CD4-positive, alpha-beta T cell (primary cell): ENCODE measurements at places on chromosomes 6 and 20.

DNA sequence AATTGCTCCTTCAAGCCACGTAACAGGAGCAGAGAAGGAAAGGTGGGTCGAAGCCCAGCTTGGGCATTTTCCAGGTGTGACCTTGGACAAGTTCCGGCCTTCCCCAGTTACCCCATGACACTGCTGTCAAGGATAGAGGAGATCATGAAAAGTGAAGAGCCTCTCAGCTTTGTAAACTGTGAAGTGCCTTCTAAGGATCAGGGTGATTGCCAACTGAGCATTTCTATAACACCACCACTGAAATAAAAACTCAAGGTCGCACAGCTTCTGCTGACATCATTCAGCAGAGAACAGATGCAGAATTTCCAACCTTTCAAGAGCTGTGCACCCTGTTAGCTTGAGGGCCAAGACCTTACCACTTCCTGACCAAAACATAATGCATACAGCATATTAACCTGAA, 24.0 kb upstream of the ZMYND8 start:
- DNase-seq, result no peak

DNA sequence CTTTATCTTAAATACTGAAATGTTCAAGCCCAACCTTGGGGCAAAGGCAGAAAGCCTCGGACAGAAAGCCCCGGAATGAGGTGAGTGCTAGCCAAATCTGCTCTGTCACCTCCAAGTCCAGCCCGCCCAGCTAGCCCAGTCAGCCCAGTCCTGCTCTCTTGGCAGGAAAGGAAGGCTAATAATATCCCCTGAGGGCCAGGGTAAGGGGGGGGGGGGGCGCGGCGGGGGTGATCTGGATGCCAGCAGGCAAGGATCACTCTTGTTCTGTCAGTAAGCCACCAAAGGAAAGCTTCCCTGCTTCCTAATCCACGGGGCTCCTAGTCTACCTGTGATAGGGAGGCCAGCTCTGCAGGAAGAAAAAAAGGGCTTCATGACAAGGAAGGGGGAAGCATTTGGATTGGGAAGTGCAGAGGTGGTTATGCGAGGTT, 1.1 kb downstream of the NDRG3 start:
- no peak for DNase-seq

- DNase-seq, result no peak
Measured at GRCh38 chr6:76771059-76771634, 692.1 kb downstream of the HTR1B start.

DNA sequence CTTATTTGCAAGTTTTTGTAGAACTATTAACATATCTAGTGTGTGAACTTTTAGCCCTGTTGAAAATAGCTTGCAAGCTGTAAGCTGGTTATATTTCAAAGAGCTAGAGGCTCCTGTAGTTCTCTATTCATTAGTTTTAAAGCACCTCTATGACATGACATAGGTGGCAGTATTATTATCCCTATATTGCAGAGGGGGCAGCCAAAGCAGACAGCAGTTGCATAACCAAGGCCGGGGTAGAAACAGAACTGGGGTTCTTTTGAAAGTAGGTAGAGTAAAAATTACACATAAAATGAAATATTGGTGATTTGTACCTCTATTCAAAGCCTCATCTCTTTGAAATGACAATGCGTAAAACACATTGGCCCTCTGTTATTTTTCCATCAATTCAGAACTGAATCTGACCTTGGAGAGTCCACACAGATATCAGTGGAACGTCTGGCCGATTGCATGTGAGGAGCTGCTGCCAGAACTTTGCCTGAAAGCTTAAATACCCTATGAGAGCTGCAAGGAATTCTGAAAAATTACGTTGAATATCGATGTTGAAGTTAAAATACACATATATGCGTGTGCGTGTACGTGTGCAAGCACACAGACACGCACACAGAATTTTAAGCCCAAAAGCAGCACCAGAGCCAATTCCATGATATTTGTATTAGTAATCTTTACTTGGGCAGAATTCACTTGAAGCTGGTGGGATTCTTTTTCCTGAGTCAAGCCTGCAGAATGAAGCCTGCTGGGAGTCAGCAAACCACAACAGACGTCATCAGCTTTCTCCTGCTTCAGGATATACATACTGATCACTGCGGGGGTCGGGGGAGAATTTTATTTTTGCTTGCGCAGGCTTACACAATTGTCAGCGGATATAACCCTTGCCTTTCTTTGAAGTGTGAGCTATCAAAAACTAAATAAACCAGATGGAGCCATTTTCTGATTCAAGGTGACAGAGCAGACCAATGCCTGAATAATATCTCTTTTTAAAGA, 163.2 kb downstream of the PDE7B start:
- DNase-seq, result no peak

GRCh38 chr6:5665173-5665572, 341.6 kb downstream of the NRN1 start:
- peak; percentile 53 for DNase-seq

DNA sequence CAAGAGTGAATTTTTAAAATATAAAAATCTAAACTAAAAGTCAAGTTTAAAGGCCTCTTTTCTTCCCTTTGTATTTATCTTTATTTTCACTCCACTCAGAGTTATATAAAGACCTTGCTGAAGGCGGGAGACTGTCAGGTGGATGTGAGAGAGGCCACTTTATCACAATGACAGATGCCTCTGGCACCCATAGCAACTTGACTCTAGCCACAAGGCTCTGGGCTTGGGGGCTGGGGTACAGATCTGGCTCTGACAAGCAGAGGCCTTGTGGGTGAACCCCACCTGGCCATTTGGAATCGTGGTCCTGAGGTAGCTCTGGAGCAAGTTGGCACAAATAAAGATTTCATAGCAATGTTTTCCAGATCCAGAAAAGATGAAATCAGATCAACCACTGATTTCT, 417.2 kb downstream of the RFPL4B start:
- no peak for DNase-seq

DNA sequence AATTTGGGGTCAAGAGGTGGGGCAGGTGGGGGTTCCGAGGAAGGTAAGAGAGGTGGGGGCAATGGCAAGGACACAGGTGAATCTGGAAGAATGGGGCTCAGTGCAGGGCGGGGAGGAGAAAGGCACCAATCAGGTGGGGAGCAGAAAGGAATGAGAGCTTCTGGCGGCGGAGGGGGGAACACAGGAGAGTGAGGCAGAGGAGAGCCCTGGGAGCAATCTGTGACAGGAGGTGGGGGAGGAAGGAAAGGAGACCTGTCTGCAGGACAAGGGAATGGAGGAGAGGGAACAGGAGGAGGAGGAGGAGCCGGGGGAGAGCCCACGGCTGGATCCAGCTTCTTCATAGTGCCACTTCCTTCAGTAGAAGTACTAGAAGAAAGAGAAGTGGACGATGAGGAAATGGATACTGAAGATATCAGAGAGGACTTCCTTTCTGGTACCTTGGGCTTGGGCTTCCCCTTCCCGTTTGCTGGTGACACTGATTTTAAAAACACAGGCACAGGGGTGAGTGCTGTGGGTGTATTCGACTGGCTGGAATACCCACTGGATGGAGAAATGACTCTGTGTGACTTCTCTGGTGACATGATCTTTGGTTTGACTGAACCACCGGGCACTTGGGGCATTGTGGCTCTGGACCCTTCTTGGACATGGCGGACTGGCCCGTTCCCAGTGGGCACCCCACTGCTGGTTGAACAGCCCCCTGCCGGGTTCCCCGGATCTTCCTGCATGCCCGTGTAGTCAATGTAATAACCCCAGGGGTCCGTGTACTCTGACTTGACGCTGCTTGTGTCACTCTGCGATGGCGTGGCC, 27.4 kb downstream of the HEBP2 start:
- no peak for DNase-seq

DNA sequence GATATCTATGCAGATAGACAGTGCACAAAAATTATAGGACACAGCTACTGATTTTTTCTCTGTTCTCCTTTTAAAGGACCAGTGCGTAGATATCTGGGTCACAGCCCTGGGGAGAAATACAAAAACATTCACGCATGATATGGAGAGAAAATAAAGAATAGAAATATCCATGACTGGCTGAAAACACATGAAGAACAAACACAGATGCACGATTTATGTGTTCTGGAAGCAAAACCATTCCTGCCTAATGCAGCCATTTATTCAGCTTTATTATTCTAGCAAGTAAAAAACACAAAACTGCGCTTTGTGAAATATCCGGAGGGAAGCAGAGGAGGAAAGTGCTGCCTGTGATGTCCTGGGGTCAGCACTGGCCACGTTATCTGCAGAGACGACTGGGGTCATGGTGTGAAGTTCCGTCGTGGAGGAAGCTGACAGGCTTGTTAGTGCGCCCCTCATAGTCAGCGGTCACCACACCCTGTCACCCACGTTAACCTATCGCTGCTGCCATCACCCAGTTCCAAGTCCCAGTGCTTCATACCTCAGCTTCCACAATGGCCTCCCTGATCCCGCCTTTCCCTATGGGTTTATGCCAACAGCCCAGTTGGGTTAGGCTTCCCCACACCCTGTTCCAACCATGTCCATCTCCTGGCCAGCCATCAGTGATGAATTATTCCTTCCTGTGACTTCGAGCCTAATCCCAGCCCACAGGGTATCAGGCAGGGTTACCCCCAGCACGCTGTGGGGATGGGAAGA, 86.6 kb upstream of the RPS6KA2 start:
- no peak for DNase-seq

DNA sequence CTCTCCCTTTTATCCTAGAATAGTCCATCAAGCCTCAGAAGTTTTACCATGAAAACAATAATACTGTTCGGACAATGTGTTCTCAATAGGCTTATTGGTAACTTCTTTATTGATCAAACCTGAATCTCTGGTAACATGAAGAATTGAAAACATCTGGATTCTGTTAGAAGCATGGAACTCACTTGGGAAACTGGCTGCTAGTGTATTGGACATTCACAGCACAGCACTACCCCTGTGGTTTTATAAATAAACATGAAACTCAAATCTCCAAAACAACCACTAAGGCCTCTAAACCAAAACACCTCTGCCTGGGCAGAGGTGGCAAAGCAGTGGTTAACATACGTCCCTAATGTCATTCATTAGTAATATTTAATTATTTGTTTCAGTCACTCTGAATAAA, 157.6 kb upstream of the KCNQ5 start:
- no peak for DNase-seq

- DNase-seq, result no peak
Measured at GRCh38 chr6:2753110-2753489, 2.4 kb upstream of the MYLK4 start.

DNA sequence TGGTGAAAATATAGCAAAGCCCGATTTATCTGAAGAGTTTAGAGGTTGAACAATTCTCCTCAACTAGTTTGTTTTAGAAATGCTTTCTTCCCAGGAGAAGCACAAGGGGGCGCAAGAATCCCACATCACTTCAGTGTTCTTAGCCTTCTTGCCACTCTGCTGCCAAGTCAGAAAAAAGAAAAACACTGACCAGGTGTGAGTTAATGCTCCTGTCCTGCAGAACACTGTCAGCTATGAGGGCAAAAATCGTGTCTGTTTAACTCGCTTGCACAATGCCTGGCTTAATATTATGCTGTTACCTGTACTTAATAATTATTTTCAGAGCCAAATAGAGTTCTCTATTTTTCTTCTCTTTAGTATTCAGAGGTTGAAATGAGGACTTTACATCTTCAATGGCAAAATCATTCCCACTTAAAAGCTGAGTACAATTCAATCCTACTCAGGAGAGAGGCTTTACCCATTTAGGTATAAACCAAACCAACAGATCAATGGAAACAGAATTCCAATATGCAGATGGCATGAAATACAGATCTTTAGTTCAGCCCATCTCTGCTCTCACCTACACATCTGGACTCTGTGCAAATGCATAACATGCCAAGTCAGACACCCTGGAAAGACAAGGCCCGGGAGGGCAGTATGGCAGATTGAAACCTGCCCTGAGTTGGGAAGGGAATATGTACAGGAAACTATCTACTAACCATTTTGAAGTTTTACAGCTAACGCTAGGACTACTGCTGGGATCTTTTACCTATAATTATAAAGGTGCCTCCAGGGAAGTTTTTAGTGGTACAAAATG, 71.4 kb upstream of the TULP1 start:
- DNase-seq, result peak; percentile 89

GRCh38 chr6:65938000-65938399, 231.0 kb upstream of the EYS start:
- no peak for DNase-seq

DNA sequence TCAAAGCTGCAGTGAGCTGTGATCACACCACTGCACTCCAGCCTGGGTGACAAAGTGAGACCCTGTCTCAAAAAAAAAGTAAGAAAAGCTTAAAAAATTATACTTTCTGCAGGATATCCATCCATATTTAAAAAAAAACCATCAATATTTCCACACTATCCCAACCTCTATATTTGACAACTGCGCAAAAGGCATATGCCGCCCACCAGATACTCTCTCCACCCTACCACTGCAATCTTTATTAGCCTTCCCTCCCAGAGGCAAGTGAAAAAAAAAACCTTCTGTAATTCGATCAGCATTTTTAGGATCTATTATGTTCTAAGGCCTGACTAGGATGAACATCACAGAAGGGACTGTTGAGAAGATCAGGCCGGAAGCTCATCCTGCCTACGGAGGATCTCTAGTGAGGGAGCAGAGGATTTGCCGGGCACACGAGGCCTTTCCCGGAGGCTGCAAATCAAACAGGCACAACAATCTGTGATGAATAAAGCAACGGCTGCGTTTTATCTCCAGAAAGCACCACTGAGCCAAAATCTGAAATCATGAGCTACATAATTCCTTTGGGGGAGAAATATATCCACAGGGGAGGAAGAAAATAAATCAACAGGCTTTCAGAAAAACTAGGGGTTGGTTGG, 65.9 kb downstream of the GFOD1 start:
- DNase-seq, result no peak

GRCh38 chr20:17859616-17860232, 108.9 kb downstream of the SNX5 start:
- peak; percentile 4 for DNase-seq

GRCh38 chr6:39756582-39756981, 31.4 kb upstream of the KIF6 start:
- DNase-seq, result no peak

DNA sequence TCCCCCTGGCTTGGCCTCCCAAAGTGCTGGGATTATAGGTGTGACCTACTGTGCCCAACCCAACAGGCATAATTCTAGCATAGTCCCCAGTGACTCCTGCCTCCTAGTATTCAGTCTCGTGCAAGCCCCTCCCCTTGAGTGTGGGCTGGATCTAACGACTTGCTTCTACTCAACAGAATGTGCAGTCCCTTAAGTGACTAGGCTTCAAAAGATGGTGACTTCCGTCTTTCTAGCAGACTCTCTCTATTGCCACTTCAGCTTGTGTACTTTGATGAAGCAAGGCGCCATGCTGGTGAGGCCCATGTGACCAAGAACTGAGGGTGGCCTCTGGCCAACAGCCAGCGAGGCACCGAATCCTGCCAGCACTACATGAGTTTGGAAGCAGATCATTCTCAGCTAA, 109.6 kb upstream of the TRAF3IP2 start:
- no peak for DNase-seq

GRCh38 chr6:144158133-144158532, 7.8 kb downstream of the STX11 start:
- DNase-seq, result no peak

DNA sequence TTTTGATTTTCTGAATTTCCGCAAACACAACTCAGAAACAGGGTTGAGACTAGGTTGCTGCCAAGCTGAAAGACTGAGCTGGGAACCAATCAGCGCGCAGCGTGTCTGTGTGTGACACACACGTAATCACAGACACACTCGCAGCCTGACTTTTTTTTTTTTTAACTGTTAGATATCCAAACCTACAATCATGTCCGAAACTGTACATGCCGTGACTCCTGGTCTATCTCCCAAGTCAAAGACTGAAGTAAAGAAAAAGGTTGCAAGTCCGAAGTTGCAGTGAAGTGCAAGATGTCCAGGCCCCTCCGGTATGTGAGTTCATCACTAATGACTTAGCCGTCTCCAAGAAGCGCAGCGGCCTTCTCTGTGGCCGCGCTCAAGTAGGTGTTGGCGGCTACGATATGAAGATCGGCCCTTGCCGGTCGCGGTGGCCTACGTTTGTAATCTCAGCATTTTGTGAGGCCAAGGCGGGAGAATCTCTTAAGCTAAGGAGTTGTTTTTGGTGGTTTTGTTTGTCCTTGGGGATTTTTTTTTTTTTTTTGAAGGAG, 108.2 kb downstream of the HFE start:
- peak; percentile 80 for DNase-seq
